ENCODE measurements at places on chromosomes 6 and 20.
A peak's percentile ranks its signal among the peaks of the same experiment; 100 is the strongest.

DNA sequence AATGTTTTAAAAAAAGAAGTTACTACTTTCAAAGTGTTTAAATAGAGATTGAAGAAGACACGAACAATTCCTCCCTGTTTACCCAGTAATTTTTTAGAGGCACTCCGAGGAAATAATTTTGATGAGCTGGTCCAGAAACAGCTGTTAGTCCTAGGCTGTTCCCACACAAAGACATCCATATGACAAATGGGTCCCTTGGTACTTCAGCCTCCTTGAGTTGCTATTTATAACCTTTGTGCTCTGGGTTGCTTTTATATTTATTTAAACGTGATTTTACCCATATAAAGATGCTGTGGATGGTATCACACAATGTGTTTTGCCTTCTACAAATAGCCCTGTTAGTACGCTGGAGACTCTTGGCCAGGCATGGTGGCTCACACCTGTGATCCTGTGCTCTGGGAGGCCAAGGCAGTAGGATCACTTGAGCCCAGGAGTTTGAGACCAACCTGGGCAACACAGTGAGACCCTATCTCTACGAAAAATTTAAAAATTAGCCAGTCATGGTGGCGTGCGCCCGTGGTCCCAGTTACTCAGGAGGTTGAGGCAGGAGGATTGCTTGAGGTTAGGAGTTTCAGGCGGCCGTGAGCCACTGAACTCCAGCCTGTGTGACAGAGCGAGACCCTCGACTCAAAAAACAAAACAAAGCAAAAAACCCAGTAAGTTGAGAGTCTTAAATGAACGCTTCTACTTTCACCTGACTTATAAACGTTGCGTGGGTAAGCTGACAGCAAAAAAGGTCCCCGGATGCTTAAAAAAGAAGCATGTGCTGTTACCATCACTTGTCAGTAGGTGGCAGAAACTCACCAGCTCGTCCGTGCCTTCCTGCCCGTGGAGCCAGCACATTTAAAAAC, 56.9 kb upstream of the ARMH2 start:
- peak; percentile 17 for DNase-seq

GRCh38 chr20:49666911-49667310, 46.8 kb downstream of the B4GALT5 start:
- no peak for DNase-seq

DNA sequence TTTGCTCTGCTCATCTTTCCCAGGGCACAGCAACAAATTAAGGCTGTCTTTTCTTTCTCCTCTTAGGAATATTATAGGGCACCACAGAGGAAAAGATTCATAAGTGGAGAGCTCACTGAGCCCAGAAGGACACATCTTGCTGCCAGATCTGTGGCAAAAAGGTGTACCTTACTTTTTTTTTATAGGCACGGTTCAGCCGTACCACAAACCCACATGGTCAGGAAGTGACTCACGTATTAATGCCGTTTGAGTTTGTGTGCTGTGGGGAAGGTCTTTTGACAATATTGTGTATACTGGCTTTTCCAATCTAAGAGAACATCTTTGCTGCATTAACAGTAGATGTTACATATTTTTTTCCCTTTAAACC, 28.4 kb downstream of the PAQR8 start:
- DNase-seq, result no peak

GRCh38 chr6:71038711-71039344, 82.0 kb upstream of the B3GAT2 start:
- no peak for DNase-seq

DNA sequence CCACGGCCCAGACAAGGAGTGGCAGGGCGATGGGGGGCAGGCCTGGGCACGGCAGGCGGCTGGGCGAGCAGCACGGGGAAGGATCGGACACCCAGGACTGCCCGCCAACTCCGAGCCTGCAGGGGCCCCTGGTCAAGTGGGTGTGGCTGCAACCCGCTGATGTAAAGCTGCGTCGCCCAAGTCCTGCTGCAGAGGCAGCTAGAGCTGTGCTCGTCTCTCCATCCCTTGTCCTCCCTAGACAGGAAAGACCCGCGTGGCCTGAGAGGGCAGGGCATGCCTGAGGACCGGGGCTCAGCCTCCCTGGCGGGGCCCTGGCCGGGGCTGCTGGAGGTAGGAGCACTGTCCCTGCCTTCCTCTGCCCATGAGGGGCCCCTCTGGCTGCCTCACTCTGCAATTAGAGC, 281.2 kb downstream of the CDH4 start:
- no peak for DNase-seq

Data from amygdala (tissue), 56 donors.